ENCODE measurements at places on chromosomes 1 and 21. TPM values are rescaled to one million over a fixed set of nuclear protein-coding genes. Genes with fewer than 3 reads are reported as not detected.

Gene DIRAS3
- total RNA-seq: 1.3 TPM

Gene CELA2A
- not detected for total RNA-seq

Gene CASQ1
- total RNA-seq: not detected

Gene MYBPH
- not detected for total RNA-seq
